ENCODE measurements at places on chromosomes 5 and 9.

- no peak for DNase-seq
Observed at GRCh38 chr5:179616002-179616594, 7.4 kb downstream of the HNRNPH1 start.

- no peak for DNase-seq
Observed at GRCh38 chr5:112106878-112107277, 312.2 kb downstream of the EPB41L4A start.

DNA sequence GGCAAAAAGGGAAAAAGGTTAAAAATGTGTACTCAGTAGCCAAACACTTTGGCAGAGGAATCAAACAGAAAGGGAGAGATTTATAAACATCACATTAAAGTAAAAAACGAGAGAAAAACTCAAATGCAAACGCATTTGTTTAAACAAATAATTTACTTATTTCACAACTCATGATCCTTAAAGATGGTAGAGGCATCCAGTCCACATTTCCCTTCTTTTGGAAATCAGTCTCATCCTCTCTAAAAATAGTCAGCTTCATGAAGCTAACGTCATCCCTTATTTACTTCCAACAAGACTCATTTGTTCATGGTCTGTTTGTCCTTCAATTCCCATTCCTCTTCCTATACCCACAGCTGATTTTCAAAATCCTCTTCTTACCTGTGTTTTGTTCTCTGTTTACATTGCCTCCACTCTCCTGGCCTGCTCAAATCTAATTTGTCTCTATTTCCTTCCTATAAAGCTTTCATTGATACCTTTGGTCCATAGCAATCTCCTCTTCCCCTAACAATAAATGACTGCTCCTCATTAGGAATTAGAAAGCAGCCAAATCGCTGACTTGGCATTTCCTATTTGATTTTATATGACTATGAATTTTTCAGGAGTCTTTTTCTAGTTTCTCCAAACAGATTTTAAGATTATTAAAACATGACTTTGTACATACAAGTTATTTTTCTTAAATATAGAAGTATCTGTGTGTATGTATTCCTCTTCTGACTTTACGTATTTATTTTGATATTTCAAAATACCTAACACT is 805.3 kb downstream of the TLE1 start:
- DNase-seq: no peak

DNA sequence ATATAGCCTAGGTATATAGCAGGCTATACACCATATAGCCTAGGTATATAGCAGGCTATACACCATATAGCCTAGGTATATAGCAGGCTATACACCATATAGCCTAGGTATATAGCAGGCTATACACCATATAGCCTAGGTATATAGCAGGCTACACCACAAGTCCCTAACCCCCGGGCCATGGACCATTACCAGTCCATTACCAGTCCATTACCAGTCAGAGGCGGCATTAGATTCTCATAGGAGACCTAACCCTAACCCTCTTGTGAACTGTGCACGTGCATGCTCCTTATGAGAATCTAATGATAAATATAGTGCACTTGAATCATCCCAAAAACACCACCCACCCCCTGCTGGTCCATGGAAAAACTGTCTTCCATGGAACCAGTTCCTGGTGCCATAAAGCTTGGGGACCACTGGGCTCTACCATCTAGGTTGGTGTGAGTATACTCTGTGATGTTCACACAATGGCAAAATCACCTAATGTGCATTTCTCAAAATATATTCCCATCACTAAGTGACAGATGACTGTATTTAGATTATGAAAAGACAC is 4.7 kb downstream of the PLIN2 start:
- DNase-seq: no peak

- DNase-seq: no peak
Observed at GRCh38 chr5:175215906-175216305, 228.1 kb downstream of the DRD1 start.

DNA sequence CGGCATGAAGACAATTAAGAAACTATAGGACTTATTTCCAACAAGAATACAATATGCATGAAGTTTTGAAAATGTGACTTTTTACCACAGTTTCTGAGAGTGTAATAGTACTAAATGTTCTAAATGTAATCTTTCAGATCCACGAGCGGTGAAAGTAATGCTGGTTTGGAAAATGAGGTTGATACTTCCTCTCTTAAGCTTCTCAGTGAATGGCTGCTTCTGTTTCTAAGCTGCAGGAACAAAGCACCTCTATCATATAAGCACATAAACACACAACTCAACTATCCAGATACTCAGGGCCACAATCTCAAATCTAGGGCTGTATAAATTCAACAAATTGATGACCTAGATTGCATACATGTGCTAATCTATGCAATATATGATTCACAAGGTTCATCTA is 78.3 kb downstream of the LIFR start:
- no peak for DNase-seq

DNA sequence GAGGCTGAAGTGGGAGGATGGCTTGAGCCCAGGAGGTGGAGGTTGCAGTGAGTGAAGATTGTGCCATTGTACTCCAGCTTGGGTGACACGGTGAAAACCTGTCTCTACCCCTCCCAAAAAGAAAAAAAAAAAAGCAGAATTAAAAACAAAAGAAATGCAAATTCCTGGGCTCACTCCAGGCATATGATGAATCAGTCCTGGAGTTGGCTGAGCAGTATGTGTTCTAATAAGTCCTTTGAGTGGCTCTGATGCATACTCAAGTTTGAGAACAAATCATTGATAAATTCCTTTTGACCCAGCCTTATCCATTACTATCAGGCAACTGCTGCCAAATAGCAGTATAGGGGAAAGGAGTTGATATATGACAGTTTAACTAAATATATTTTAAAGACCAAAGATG is 28.3 kb downstream of the UHRF2 start:
- no peak for DNase-seq

- no peak for DNase-seq
Observed at GRCh38 chr9:68522954-68523353, 17.7 kb downstream of the TMEM252 start.

GRCh38 chr5:158808542-158808941 is 291.2 kb downstream of the EBF1 start:
- no peak for DNase-seq

GRCh38 chr9:120663380-120663779 is 50.9 kb downstream of the MEGF9 start:
- no peak for DNase-seq

DNA sequence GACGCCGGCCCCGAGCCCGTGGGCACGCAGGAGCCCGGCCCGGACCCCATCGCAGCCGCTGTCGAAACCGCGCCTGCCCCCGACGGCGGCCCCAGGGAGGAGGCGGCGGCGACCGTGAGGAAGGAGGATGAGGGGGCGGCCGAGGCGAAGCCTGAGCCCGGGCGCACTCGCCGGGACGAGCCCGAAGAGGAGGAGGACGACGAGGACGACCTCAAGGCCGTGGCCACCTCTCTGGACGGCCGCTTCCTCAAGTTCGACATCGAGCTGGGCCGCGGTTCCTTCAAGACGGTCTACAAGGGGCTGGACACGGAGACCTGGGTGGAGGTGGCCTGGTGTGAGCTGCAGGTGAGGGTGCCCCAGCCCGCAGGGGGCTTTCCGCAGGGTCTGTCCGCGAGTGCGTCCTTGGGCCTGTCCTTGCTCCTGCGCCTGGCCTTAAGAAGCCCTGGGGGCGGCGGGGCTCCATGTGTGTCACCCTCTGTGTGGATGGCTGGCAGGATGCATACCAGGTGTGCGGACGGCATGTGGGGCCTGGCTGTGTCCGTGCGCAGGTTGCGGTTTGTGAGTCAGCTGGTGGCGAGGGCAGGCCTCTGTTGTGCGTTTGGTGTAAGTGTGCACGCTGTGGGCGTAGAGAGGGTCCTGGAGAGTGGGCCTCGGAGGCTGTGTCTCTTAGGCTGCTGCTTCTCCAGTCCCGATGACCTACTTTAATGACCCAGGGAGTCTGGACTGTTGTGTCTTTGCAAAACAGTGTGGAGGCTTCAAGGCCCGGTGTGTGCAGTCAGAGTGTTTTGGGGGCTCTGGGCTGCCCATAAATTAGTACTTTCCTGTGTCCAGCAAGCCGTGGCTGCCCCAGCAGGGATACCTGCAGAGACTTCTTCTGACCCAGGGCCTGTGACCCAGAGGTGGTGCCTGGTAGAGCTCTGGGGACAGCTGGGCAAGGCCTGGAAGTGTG is 1.6 kb downstream of the WNK2 start:
- no peak for DNase-seq

DNA sequence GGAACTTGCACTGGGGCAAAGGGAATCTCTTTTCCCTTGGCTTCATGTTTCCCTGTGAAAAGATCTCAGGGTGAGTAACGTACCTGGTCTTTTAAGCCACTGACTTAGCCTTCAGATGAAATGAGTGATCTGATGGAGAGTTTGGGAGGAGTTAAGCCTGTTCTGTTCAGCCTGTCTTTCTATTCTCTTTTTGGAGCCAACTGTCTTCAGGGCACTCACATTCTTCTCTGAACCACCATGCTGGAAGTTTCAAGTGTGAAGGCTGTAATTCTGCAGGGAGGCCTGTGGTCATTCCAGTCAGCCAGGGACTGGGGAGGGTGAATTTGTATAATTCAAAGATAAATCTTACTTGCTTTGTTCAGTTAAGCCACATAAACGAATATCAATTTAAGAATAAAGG is 722.2 kb upstream of the SEMA6A start:
- no peak for DNase-seq

DNA sequence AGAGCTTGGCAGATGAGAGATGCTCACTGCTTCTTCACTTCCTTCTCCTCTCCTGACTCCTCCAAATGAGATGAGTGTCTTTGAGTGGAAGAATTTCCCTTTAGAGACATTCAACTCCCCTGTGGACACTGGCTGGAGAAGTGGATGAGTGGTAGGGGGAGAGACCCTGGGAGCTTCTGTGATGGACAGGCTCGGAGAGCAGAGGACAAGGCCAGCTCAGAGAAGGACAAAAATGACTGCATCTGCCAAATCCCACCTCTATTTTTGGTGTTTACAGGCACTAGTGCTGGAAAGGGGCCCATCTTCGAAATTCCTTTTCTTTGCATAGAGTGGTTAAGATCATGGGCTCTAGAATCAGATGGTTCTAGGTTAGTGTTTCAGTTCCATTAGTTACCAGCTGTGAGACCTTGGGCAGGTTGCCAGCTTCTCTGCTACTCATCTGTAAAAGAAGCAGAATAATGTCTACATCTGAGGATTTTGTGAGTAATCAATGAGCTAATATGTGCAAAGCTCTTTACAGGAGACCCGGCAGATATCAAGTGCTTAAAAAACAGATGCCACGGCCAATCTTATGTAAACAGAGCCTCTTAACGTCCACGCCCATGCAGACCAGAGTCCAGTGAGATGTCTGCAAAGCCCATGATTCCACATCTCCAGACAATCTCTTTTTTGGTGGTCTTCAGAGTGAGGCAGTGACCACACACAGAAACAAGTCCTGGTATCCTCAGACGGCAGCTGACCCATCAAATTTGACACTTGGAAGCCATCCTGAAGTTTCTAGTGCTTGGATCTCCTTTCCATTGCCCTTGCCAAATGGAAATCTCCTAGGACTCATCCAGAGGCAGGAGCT is 13.6 kb upstream of the COL27A1 start:
- no peak for DNase-seq

DNA sequence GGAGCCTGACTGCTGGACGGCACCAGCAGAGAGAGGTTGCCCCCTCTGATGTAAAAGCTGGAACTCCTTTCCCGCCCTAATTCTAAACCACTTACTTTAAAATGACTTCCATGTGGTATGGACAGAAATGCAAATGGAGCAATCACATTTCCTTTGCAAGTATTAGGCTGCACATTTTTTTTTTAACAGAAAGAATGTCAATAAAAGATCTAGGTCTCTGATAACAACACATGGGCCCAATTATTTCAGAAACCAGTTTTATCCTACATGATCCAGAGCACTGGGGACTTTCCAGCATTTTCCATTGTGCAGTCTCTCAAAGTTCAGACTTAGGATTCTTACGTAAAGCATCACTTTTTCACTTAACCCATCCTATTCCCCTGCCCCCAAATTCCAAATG is 203.7 kb downstream of the NXNL2 start:
- no peak for DNase-seq

- no peak for DNase-seq
Observed at GRCh38 chr5:149956685-149957084, 3.9 kb upstream of the SLC26A2 start.

DNA sequence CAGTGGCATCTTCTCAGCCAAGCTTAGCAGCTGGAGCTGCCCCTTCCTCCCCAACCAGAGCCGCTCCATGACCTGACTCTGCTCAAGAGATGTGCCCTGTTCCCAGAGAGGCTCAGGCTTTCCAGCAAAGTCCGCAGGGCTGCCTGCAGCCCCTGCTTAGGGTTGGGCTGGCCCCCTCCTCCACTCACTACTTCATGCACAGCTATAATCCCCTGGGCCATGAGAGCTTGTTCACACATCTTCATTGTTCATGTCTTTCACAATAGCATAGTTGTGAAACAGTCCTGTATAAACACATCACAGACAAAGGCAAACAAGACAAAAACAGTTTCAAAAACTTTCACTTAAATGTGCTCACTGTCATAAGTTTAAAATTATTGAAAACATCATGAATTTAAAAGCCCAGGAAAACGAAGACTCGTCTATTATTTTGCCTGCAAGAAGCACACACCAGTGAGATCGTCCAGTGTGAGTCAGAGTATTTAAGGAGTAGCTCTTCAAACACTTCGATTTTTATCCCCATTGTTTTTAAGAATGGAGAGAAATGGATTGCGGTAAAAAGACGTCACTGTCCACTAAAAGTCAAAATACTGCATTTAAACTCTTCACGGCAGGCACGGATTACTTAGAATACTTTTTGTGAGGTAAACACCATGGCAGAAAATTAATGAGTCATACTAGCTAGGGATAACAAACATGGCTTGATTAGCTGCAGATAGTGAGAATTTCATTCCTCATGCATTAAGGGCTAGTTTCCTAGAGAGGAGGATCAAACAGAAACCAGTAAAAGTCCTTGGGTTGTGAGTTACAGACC is 40.7 kb upstream of the S1PR3 start:
- no peak for DNase-seq

DNA sequence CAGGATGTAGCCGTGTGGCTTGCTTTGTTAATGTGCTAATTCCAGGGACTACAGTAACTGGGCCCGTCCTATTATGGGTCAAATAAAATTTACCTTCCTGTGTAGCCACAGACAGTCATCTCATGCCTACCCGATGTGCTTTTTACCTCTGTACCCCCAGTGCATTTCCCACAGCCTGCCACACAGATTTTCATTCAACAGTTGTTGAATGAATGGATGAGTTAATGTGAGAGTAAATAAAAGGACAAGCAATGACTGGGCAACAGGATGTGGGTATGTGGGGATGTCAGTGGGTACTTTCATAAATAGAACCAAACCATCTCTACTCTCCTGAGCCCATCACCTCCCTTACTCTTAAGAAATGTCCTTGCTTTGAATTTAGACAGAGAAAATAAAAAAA is 441.2 kb upstream of the ZNF462 start:
- DNase-seq: no peak

DNA sequence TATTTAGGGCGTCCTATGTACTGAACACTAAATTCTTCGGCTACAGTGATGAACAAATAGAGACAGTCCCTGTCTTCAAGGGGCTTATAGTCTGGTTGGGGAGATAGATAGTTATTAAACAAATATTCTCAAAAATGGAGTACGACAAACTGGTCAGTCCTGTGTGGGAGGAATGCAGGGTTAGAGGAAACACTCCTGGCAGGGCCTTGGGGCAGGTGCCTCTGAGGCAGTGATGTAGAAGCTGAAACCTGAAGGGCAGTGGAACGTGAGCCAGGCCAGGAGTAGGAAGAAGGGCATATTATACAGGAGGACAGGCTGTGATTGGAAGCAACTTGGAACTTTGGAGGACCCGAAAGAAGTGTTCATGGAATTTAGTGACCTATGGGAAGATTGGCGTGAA is 133.4 kb downstream of the AOPEP start:
- DNase-seq: no peak

- no peak for DNase-seq
Observed at GRCh38 chr5:113524927-113525326, 11.4 kb downstream of the YTHDC2 start.

GRCh38 chr9:75039801-75040200 is 11.7 kb upstream of the CARNMT1 start:
- no peak for DNase-seq
